ENCODE measurements at places on chromosomes 5 and 9. TPM values are rescaled to one million over a fixed set of nuclear protein-coding genes. Genes with fewer than 3 reads are reported as not detected.

Gene PCDHB6
- 3.2 TPM for total RNA-seq

Gene WDR38
- total RNA-seq, result not detected

Gene NDST1
- total RNA-seq, result 13.4 TPM

Gene FLT4
- total RNA-seq, result 2.5 TPM

Gene NR2F1-AS1
- 59.4 TPM for total RNA-seq

Gene IRX1
- 21.0 TPM for total RNA-seq

Gene RANBP17
- total RNA-seq, result not detected

Gene LRRC19
- total RNA-seq, result 0.09 TPM

Gene PAPPA
- total RNA-seq, result 10.2 TPM

Gene LCN9
- total RNA-seq, result 1.4 TPM

Gene LCN6
- not detected for total RNA-seq

Gene PCDHA13
- total RNA-seq, result 4.6 TPM

Gene SPRY4
- total RNA-seq, result 2.1 TPM

Gene FST
- total RNA-seq, result 2.0 TPM

Gene MLANA
- 1.1 TPM for total RNA-seq

Gene ACSL6
- 13.2 TPM for total RNA-seq
